SJSA1 (cell line): ENCODE measurements at places on chromosomes 1 and 21. TPM values are rescaled to one million over a fixed set of nuclear protein-coding genes. Genes with fewer than 3 reads are reported as not detected.

DNA sequence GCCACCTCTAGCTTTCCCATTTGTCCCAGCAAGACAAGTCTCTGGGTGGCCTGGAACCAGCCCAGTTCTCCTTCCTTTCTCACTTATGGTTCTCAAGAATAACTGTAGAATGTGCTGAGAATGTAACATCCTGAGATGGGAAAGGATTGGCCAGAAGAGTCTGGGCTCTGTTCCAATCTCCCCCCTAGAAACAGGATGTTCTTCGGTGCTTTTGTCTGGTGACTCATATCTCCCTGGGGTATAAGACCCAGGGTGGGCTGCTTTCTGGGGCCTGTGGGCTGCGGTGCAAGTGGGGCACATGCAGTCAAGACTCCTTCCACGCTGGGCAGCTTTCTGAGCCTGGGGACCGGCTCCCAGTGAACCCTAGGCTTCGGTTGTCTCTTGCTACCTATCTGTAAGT, 251.2 kb upstream of the POU3F1 start:
- DNase-seq: peak; percentile 79

GRCh38 chr21:20822666-20823065, 175.5 kb upstream of the NCAM2 start:
- no peak for DNase-seq

- no peak for DNase-seq
Measured at GRCh38 chr1:156420205-156421061, 51.4 kb downstream of the RHBG start.

DNA sequence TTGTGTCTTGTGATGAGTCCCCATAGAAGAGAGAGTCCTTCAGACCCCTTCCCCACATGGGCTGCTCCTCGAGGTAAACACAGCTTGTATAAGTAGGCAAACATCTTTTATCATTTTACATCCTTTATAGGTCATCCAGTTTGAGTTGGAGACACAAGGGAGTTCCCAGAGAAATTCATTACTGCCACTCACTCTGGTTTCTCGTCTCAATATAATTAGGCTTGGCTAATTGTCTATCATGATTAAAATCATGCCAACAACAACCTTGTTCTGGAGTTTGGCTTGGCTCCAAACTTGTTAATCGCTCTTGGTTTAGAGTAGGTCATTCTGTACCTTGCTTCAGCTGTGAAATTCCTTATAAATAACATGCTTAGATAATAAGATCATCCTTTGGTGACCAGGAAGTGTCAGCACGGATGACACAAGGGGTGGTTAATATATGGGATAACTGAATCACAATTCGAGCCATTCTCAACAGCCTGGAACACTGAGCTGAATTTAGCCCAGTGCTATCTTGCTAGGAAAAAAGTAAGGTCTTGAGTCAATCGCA, 70.7 kb upstream of the DAB1 start:
- DNase-seq: no peak

GRCh38 chr1:171480035-171480434, 5.3 kb upstream of the PRRC2C start:
- DNase-seq: no peak

GRCh38 chr1:183004141-183004540, 19.1 kb upstream of the LAMC1 start:
- no peak for DNase-seq

- DNase-seq: no peak
Measured at GRCh38 chr1:15195420-15196052, 42.0 kb downstream of the TMEM51 start.

DNA sequence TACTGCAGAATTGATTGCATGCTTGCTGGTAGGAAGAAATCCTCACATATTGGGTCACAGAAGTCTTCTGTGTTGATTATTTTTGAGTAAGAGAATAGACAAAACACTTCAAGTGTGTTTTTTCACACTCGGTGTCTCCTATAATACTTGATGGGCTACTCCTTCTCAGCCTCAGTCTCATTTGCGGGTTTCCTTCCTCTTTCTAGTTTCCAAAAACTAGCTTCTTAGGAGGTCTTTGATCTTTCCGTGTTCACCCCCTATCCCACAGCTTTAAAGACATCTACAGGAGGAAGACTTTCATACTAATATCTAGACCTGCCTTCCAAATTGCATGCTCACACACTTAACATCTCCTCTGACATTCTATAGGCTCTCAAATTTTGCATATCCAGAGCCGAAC, 40.7 kb upstream of the NTPCR start:
- DNase-seq: no peak

DNA sequence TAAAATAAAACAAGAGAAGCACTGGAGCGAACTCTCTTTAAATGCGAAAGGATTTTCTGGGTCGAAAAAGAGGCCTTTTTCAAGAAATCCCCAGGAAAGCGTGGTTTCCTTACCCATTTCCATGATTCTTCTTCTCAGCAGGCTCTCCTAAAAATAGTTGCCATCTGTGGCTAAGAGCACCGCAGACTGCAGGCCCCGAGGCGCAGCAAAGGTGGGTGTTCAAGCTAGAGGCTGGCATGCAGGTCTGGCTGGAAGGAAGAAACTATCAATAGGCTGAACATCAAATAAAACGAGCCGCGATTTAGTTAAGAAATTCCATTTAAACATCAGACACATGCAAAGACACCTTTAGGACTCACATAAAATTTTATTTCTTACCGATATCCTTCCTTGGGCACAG, 135.1 kb downstream of the ADAMTS1 start:
- DNase-seq: no peak

- no peak for DNase-seq
Measured at GRCh38 chr1:97412737-97413136, 508.1 kb downstream of the DPYD start.

- DNase-seq: no peak
Measured at GRCh38 chr1:221783936-221784335, 42.0 kb upstream of the DUSP10 start.

- DNase-seq: no peak
Measured at GRCh38 chr1:20343149-20343937, 52.7 kb downstream of the VWA5B1 start.

- no peak for DNase-seq
Measured at GRCh38 chr1:8939362-8939995, 6.2 kb upstream of the CA6 start.

DNA sequence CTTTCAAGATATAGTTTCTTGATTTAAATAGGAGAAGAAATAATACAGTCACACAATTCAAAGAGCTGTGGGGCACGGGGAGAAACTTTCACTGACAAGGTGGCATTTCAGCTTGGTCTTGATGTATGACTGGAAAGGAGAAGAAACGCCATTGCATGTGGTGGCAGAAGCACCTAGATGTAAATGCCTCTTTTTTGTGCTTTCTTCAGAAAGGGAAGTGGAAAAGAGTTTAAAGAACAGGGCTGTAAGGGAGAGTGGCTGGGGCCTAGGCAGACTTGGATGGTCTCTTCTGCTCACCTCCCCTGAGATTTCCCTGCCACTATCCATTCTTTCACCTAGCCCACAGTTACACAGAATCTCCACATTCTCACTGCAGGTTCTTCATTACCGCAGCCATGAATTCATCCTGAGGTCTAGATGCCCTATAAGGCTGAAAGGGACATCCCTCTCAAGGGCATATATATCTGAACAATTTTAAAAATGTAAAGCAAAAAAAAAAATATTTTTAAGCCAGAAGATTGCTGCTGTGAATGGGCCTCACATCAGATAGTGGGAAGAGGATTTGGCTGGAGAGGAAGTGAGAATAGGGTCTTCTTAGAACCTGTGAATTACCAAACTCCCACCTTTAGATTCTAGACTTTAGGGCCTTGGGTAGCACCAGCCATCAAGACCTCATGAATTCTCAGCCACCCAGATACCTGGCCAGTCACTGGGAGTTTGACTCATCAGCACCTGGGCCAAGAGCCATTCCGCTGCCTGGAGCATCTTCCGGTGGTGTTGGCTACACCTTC, 23.4 kb downstream of the CACNA1E start:
- DNase-seq: no peak

- no peak for DNase-seq
Measured at GRCh38 chr1:218459450-218459849, 114.3 kb downstream of the TGFB2 start.

DNA sequence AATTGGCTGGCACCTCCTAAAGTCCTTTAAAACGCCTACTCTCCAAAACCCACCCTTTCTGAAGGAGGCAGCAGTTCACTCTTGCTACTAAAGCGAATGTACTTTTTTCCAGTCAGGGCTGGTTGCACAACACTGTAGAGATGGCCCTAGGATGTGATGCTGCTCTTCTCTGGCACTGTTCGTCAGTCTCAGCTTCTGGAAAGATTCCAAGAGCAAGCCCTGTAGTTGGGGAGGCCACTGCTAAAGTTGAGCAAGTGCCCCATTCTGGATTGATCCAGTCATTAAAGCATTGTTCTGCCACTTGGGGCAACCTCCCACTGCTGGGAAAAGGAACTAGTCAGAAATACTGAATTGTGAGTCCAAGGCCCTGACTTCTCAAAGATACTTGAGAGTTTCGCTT, 28.5 kb upstream of the KCNQ4 start:
- DNase-seq: no peak

- no peak for DNase-seq
Measured at GRCh38 chr1:83769594-83770318, 229.2 kb downstream of the TTLL7 start.

DNA sequence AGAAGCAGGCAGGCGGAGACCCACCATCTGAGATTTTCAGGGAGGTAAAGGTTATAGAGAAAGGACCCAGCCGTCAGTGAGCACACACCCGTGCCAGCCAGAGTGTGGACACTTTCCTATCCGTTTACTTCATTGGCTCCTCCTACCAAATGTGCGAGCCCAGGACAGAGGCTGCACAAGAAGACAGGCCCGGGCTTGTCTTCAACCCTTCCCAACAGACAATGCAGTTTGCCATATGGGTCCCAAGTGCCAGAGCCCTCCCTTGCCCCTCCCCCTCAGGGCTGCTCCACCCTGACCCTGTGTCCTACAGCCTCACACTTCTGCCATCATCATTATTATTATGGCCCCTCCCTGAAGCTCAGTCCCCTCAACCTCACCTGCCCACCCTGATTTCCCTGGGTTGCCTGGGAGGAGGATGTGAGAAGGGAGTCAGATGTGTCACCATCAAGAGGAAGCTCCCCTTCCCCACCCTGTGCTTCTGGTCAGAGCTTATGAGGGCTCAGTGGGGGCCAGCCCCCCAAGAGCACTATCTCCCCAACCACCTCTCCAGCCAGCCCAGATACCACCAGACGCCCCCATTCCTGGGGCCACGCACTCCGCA, 9.4 kb downstream of the LAPTM5 start:
- DNase-seq: no peak

DNA sequence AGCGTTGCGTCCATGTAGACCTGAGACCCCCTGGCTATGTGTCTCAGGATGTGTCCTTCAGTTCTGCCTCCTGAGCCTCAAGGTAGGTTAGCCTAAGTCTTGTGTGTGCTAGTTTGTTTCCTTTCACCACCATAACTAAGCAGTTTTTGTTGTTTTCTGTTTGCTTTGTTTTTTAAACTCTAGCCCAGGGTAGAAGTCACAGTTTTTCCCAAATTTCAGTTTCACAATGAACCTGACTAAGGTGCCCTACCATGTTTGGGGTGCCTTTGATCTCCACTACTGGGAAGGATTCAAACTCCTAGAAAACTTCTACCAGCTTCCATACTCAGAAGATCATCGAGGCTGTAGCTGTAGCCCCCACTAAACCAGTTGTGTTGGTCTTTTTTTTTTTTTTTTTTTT, 14.8 kb upstream of the SMG7 start:
- no peak for DNase-seq

Gene F5
- total RNA-seq: not detected in 2 replicates

Gene ADCY10
- total RNA-seq: not detected in 2 replicates

Gene CDA
- not detected in 2 replicates for total RNA-seq

Gene LRRC53
- total RNA-seq: not detected in 2 replicates

Gene AKR7A3
- total RNA-seq: 0.21 and 0.53 TPM in 2 replicates

Gene ZNF593OS
- total RNA-seq: 0.24 TPM in 1 of 2 replicates, not detected in the other

Gene ANGPTL1
- total RNA-seq: 0.13 TPM in 1 of 2 replicates, not detected in the other

Gene FAM72C
- total RNA-seq: 3.7 and 6.1 TPM in 2 replicates

Gene C1orf53
- total RNA-seq: 13.6 and 24.9 TPM in 2 replicates

Gene THEMIS2
- 0.09 and 1.7 TPM in 2 replicates for total RNA-seq
